Activated CD8-positive, alpha-beta memory T cell treated with anti-CD3 and anti-CD28 coated beads for 1 hour (primary cell): ENCODE measurements at places on chromosomes 12 and 14.

DNA sequence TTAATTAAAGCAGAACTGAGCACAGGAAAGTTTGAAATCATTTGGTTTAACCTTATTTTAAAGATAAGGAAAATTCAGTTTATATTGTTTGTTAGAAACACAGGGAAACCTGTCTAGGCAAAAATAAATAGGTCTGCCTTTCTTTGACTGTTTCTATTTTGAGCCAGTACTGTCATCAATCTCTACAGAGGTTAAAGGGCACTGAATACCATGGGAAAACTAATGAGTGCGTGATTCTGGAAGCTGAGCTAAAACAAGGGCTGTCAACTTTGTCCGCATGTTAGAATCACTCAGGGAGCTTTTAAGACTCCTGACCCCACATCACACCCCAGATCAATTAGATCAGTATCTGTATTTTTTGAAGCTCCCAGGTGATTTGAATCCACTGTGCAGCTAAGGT is 38.8 kb downstream of the NOPCHAP1 start:
- DNase-seq, result no peak

DNA sequence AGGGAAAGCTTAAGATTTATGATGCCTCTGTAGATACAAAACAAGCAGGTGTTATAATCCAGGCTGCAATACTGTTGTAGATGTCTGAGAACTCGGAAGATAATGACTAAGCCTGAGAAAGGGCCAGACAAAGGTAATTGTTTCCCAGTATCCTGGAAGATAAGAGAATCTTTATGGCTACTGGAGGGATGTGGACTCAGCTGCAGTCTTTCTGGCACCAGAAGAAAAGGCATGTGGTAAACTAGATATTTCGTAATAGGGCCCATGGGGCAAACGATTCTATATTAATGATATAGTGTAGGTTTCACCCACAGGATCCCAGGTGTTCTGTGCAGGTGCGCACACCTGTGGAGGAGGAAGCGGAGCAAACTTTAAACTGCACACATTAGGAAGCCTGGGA is 9.2 kb upstream of the APOLD1 start:
- no peak for DNase-seq

DNA sequence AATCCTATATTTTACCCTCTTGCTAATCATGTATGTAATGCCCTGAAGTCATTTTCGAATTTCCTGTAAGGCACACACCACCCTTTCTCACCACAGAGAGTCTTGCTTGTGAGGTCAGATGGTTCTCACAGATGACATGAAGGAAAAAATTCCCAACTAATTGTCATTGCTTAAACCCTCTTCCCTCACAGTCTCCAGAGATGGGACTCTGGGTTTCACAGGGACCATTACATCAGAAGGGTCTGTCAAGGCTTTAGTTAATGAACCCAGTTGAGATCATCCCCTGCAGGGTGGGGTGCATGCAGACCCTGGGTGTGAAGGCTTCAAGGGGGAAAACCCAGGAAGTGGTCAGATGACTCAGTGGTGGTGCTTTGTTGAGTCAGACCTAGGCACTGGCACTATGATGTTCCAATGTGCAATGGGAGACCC is 229.6 kb downstream of the BCAT1 start:
- no peak for DNase-seq

- DNase-seq, result no peak
Observed at GRCh38 chr12:48414021-48414420, 58.3 kb upstream of the ANP32D start.

GRCh38 chr12:125519026-125519651 is 453.9 kb downstream of the AACS start:
- DNase-seq, result no peak

DNA sequence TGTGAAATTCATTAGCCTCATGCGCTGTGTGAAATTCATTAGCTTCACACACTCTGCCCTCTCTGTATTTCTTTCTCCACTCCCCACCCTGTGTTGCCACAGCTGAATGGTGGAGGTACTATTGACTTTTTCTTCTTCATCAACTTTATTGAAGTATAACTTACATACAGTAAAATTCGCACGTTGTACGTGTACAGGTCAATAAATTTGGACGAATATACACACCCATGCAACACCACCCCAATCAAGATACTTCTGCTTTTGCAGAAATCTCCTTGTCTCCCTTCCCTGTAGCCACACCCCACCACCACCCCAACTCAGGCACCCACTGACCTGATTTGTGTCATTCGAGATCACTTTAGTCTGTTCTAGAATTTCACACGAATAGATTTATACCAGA is 51.8 kb downstream of the FBXL14 start:
- DNase-seq, result no peak

GRCh38 chr14:99758121-99758821 is 34.9 kb upstream of the EML1 start:
- no peak for DNase-seq

DNA sequence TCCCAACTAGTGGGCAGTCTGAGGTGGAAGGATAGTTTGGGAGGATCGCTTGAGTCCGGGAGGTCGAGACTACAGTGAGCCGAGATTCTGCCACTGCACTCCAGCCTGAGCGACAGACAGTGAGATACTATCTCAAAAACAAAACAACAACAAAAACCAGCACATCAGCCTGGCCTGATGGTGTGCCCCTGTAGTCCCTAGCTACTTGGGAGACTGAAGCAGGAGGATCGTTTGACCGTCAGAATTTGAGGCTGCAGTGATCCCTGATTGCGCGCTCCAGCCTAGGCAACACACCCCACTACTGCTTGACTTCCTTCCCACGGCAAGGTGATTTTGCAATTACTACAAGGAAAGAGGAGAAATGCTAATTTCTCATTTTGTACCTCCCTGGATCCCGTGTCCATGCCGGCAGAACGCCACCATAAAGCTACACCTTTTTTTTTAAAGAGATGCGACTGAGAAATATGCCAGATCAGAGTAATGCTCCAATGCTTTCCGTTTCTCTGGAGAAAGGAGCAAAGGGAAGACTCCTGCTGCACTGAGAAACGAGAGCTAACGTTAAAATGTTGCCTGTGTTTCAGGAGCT is 672 bp upstream of the SCFD1 start:
- DNase-seq, result no peak

- DNase-seq, result no peak
Observed at GRCh38 chr14:63564318-63564717, 21.1 kb upstream of the PPP2R5E start.

GRCh38 chr14:30751646-30752416 is 122.5 kb upstream of the COCH start:
- no peak for DNase-seq
